ENCODE measurements at places on chromosomes 6 and 20.

GRCh38 chr6:53930330-53930729 is 135.5 kb downstream of the LRRC1 start:
- no peak for DNase-seq

DNA sequence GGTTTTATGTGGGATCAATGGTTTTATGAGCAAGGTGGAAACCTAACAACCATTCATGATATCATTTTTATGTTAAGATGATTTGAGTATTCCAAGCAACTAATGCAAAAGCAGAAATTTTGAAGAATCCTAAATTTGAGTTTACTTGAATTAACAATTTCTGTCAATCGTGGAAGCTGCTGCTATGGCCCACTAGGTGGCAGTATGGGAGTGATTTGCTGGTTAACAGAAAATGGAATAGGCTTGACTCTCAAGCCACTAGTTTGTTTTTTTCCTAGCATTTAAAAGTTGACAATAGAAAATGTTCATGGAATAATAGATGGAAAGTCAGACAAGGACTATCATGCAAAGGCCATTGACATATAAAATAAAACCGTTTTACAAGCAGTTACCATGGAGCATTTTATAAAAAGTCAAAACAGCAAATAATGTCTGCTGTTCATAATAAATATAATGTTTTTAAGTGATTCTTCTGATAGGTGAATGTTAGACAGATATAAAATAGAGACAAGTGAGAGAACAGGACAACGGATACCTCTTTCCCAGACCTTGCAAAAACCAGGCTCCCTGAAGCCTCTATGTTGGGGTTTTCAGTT is 43.0 kb upstream of the TMEM200A start:
- DNase-seq = peak; percentile 61

GRCh38 chr6:108560463-108561308 is at the start of gene FOXO3:
FOXO3 (plus strand) TSS chr6:108560917; CDS start chr6:108561209, 292 bp downstream.
- no peak for DNase-seq

DNA sequence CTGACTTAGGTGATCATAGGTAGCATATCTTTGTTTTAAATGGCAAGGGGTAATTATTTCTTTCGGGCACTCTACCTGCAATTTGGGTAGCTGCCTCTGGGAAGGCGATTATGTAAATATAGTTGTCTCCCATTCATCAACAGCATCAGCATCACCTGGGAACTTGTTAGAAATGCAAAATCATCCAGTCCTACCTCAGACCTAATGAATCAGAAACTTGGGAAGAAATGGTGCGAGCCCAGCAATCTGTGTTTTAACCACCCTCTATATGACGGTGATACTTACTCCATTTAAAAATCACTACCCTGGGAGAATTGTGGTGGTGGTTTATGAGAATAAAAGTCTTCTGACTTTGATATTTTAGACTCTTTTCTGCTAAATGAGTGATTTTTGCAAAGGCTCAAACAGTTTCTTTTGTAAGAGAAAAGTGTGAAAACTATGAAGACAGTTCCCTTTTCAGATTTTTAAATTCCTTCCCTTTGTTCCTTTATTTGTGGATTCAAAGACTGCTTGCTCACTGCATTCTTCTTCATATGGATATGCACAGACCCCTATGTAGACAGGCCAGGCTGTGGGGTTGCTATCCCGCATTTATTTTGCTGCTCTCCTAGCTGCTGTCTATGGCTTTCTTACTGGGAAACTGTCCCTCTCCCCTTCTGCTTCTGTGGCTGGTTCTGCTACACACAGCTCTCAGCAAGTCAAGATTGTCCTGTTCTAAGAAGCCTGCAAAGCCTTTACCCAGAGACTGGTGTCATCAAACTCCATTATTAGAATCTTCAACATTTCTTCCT is 365.3 kb downstream of the RNF144B start:
- DNase-seq = no peak

GRCh38 chr6:44309092-44309491 is 4.1 kb downstream of the AARS2 start:
- no peak for DNase-seq

- no peak for DNase-seq
Observed at GRCh38 chr20:53194306-53195290, 222.4 kb downstream of the TSHZ2 start.

DNA sequence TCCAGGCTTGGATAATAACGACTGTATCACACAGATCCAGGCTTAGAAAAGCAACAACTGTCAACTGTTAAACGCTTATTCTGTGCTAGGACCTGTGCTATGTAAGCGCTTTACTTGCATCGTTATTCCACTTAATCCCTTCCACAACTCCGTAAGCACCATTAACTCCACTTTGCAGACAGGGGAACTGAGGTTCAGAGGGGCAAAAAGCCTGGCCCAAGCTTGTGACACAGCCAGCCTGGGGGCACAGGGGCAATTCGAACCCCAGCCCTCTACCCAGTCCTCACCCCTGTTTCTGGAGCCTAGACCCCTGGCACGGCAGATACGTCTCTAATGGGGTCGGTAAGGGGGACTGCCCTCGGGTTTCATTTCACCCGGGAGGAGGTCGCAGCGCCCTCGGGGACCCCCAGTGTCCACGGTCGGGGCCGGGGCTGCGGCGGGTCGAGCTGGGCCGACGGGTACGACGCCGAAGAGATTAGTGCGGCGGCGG is 411 bp downstream of the DSN1 start:
- DNase-seq = no peak

DNA sequence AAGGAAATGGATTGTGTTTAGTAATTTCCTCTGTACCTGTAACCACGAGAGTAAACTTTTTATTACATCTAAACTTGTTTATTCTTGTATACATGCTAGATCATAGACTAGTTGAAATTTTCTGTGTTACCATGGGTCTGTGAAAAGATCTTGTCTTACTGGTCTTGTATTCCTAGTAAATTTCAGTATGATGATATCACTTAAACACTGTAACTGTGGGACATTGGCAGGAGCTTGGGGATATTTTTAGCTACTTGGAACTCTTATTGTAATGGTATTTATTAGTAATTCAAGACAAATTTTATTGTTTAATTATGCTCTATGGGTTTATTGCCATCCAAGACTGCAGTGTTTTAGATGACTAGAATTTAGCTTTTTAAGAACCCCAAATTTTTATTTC is 25.9 kb upstream of the TULP4 start:
- no peak for DNase-seq

GRCh38 chr6:141140905-141141304 is 991.8 kb upstream of the GJE1 start:
- DNase-seq = no peak

DNA sequence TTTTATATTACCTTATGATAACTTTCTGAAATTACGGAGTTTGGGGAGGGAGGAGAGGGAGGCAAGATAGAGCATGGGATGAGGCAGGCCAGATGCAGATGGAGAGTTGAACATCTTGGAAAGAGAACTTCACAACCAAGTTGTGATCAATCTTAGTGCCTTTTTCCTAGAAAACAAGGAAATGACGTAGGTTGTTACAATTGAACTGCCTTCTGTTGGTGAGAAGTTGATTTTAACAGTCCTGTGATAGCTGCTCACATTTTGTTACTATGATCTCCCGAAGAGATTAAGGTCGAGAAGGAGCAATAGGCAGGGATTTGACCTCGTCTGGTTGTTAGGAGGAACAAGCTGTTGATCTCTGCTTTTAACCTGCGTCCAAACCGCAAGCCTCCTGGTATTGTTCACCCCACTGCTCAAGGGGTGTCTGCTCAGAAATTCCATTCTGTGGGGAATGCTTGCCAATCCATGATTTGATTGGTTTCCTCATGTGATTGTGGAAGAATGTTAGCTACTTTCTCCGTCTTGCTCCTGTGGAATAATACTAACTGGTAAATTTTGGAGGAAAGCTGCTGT is 35.1 kb downstream of the TIAM2 start:
- no peak for DNase-seq

GRCh38 chr20:44057698-44058675 is 129.0 kb downstream of the JPH2 start:
- DNase-seq = no peak

- DNase-seq = no peak
Observed at GRCh38 chr20:35405775-35406174, 6.0 kb downstream of the UQCC1 start.
